ENCODE measurements at places on chromosomes 1 and 21. TPM values are rescaled to one million over a fixed set of nuclear protein-coding genes. Genes with fewer than 3 reads are reported as not detected.
A peak's percentile ranks its signal among the peaks of the same experiment; 100 is the strongest.

DNA sequence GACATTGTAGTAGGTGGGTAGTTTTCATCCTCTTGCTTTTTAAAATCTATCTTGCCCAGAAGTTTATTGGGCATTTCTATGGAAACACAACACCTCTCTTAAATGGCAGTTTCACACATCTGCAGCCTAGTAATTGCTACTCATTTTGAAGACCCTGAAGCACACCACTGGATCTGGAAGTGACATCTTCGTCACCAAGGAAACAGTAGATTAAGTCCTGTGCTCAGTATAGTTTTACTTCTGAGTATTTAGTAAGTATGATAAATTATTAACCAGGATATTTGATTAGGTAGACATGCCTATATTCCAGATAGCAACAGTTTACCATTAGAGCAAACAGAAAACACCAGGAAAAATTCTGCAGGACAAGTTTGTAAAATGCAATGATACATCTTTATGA is 48.7 kb downstream of the UCK2 start:
- DNase-seq, result no peak

- DNase-seq, result no peak
These were observed 40.4 kb downstream of the PRDM16 start for GRCh38 chr1:3109355-3109754.

GRCh38 chr1:198903621-198904020 is 264.8 kb downstream of the PTPRC start:
- DNase-seq, result no peak

GRCh38 chr21:33492571-33492970 is 1.1 kb upstream of the DNAJC28 start:
- DNase-seq, result no peak

DNA sequence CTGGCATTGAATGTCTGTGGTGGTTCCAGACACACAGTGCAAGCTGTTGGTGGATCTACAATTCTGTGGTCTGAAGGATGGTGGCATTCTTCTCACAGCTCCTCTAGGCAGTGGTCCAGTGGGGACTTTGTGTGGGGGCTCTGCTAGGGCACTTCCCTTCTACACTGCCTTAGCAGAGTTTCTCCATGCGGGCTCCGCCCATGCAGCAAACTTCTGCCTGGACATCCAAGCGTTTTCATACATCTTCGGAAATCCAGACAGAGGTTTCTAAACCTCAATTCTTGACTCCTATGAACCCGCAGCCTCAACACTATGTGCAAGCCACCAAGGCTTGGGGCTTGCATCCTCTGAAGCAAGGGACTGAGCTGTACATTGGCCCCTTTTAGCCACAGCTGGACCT is 43.0 kb downstream of the RGS18 start:
- no peak for DNase-seq

- DNase-seq, result peak; percentile 49
These were observed 37.9 kb upstream of the MGST3 start for GRCh38 chr1:165592945-165593823.

DNA sequence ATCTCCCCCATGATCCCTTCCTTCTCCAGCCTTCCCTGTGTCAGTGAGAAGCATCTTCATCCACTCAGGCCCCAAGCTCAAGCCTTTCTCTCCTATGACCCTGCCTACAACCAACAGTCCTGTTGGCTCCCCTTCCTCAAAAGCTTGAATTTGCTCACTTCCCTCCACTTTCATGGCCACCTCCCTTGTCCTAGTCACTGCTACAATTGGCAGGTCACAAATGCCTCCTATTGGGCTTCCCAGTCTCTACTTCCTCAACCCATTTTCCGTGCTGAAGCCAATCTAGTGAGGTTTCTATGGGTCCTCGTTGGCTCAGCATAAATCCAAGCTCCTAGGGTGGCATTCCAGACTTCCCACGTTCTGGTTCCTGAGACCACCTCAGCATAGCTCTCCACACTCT is 40.2 kb upstream of the SLC6A9 start:
- no peak for DNase-seq

DNA sequence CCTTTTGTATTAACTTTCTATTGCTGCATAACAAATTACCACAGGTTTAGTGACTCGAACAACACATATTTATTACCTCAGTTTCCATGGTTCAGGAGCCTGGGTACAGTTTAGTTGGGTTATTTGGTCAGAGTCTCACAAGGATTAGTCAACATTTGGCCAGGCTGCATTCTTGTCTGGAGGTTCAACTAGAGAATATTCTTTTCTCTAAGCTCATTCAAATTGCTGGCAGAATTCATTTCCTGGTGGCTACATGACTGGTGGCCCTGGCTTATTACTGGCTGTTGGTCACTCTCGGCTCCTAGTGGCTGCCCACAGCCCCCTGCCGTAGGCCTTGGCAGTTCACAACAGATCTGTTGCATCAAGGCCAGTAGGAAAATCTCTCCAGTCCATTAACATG is 81.1 kb upstream of the ADAR start:
- DNase-seq, result no peak

The SYPL2 gene
- 11.3 TPM for total RNA-seq

The FMO2 gene
- total RNA-seq, result 87.7 TPM

Measured in right cardiac atrium (tissue), 5 donors.